Omental fat pad (tissue), 4 donors: ENCODE measurements at places on chromosomes 7 and 10. TPM values are rescaled to one million over a fixed set of nuclear protein-coding genes. Genes with fewer than 3 reads are reported as not detected.

DNA sequence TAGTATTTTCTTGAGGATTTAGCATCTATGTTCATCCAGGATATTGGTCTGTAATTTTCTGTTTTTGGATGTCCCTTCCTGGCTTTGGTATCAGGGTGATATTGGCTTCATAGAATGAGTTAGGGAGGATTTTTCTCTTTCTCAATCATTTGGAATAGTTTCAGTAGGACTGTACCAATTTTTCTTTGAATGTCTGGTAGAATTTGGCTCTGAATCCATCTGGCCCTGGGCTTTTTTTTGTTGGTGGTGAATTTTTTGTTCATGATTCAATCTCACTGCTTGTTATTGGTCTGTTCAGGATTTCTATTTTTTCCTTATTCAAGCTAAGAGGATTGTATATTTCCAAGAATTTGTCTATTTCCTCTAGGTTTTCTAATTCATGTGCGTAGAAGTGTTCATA, 192.7 kb downstream of the KIF20B start:
- DNase-seq: no peak

GRCh38 chr10:125199270-125199669, 38.9 kb upstream of the CTBP2 start:
- no peak for DNase-seq

DNA sequence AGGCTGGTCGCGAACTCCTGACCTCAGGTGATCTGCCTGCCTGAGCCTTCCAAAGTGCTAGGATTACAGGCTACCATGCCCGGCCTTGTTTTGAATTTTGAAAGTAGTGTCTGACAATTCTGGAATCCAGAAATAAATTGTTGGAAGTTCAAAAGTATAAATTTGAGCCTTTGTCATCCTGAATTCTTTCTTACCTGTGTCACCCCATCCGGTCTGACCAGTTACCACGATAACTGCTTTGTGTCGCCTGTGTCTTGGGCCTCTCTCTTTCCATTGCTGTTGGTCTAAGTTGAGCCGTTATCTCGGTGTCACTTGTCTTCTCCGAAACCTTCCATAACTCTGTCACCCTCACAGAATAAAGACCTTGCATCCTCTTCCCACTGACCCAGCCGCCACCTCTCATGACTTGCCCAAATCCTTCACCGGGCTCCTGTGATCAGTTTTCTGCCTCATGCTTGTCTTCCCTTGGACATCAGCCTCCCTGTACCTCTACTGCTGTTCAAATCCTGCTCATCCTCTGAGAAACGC, 18.6 kb downstream of the CUL1 start:
- no peak for DNase-seq

DNA sequence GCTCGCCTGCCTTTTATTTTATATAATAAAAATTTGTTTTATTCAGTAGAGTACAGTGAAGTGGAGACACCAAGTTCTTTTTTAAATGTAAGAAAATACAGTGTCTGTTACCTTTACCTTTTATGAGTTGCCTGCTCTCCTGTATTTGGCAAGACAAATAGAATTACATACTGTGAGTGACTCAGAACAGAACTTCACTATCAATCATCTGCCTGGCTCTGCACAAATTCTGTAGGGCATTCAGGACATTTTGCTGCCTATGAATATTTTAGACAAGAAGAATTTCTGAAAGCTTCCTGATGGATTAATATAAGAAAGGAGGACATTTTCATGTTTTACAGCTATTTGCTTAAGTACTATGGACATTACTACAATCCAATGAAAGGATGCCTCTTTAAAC, 135.4 kb upstream of the PHF14 start:
- no peak for DNase-seq

- DNase-seq: no peak
These were observed 16.7 kb upstream of the CADPS2 start for GRCh38 chr7:122902751-122903495.

DNA sequence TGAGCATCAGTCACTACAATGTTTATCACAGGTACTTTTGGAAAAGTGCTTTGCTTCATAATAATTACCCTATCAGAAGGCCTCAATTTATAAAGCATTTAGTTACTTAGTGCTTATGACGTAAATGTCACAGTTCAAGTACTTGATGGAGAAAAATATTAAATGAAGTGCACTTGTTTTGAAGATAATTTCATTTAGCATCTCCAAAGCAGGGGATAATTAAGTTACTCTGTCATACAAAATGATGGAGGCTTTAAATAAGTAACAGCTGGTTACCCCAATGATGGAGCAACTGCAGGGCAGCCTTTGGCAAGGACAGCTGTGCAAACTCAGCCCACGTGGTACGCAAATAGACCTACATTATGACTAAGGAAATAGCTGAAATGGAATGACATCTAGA, 768.8 kb downstream of the GRM8 start:
- DNase-seq: no peak

- DNase-seq: no peak
These were observed 47.2 kb downstream of the SORBS1 start for GRCh38 chr10:95513941-95514392.

DNA sequence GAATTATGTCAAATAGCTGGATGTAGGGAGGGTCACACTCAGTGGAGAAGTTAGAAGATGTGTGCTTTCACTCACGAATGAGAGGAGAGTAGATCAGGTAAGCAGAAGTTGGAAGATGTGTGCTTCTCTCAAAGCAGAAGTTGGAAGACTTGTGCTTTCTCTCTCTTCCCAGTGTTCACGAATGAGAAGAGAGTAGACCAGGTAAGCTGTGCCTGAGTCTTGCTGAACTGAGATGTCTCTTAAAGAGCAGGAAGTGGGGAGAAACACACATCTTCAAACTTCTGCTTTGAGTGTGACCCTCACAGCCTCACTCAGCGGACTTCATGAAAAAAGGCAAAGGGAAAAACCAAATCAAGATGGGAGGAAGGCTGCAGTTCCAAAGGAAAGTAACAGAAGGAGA, 7.0 kb upstream of the TMEM243 start:
- no peak for DNase-seq

DNA sequence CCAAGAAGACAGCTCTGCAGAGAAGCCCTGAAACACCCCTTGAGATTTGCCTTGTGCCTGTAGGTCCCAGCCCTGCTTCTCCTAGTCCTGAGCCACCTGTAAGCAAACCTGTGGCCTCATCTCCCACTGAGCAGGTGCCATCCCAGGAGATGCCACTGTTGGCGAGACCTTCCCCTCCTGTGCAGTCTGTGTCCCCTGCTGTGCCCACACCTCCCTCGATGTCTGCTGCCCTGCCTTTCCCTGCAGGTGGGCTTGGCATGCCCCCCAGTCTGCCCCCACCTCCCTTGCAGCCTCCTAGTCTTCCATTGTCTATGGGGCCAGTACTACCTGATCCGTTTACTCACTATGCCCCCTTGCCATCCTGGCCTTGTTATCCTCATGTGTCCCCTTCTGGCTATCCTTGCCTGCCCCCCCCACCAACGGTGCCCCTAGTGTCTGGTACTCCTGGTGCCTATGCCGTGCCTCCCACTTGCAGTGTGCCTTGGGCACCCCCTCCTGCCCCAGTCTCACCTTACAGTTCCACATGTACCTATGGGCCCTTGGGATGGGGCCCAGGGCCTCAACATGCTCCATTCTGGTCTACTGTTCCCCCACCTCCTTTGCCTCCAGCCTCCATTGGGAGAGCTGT, 8.2 kb downstream of the PPRC1 start:
- DNase-seq: no peak

- no peak for DNase-seq
These were observed 67.9 kb downstream of the OAT start for GRCh38 chr10:124350806-124351205.

- no peak for DNase-seq
These were observed 371.9 kb downstream of the PHF14 start for GRCh38 chr7:11345621-11346020.

- no peak for DNase-seq
These were observed 70.0 kb upstream of the CC2D2B start for GRCh38 chr10:95837783-95838182.

DNA sequence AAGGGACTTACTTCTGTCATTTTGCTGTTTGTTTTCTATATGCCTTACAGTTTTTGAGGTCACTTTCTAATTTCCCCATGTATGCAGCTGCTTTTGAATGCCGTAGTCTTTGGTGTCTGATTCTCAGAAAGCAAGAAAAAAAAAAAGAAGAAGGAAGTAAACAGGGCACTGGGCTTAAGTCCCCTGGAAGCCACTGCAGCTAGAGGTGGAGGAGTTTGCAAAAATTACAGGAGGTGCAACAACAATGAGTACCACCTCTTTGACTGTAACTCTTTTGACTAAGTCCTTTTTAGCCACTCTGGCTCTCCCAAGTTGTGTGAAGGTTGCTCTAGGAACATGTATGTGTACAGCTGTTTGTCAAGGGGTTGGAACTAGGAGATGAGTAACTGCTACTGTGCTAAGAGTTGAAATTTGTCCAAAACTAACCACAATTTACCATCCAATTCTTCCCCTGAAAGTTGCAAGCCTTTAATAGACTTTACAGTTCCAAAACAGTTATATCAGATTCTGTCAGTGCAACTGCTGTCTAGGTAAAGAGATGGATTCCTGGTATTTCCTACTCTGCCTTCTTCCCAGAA, 588.0 kb upstream of the LRRN3 start:
- no peak for DNase-seq

DNA sequence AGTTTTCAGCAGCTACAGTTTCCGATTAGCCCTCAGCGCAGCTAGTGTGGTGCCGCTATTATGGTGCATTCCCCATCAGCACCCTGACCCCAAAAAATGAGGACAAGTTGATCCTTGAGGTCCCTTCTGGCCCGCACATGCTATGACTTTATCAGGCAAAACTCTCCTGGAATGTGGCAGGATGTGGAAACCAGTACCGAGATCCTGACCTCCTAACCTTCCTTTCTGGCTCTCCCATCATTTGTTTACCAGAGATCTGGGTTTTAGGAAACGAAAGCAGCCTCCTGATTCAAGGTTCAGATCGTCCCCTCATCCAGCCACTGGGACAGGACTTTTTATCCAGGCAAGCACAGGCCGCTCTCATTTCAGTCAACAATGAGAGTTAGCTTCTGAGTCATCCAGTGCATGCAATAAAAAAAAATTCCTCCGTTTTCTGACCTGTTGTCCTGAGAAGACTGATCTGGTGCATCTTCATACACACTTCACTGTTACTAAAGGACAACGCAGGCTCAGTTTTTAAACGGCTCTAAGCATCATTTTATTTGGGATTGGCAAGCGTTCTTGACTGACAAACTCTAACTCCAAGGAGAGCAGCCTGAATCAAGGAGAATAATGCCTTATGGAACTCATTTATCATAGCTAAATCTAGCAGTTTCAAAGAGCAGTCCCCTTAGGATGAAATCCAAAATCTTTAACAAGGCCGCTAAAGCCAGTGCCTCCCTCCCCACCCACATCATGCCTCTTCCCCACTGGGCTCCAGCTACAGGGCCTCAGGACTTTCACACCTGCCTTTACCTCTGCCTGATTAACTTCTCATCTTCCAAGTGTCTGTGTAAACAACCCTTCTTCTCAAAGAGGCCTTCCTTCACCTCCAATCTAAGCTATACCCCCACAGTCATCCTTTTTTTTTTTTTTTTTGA, 17.1 kb downstream of the PDLIM1 start:
- no peak for DNase-seq

DNA sequence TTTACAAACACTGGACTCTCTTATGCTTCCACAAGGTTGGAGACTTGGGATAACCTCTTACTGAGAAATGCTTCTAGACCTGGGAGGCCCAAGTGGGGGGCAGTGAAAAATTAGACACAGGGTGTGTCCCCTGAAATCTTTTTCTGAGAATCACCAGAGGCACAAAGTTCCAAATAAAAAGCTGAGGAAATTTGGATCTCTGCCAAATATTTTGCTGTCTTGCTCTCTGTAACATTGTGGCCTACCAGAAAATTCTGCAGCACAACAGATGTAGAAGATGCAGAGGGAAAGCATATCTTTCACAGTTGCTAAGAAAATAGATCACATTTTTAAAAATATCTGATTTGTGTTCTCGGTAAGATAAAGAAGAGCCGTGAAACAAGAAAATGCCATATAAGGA, 849.4 kb downstream of the CCSER2 start:
- DNase-seq: no peak

GRCh38 chr7:2824678-2825461, 19.2 kb downstream of the GNA12 start:
- DNase-seq: no peak

- DNase-seq: no peak
These were observed 4.0 kb downstream of the PDGFA start for GRCh38 chr7:515628-516027.

- no peak for DNase-seq
These were observed 171.0 kb downstream of the SND1 start for GRCh38 chr7:127822822-127823508.

- DNase-seq: no peak
These were observed 8.5 kb downstream of the ZNF138 start for GRCh38 chr7:64802699-64803098.

- DNase-seq: no peak
These were observed 27.0 kb downstream of the DCLRE1C start for GRCh38 chr10:14926722-14927416.

- DNase-seq: no peak
These were observed 214.2 kb downstream of the WDR11 start for GRCh38 chr10:121065330-121065729.

DNA sequence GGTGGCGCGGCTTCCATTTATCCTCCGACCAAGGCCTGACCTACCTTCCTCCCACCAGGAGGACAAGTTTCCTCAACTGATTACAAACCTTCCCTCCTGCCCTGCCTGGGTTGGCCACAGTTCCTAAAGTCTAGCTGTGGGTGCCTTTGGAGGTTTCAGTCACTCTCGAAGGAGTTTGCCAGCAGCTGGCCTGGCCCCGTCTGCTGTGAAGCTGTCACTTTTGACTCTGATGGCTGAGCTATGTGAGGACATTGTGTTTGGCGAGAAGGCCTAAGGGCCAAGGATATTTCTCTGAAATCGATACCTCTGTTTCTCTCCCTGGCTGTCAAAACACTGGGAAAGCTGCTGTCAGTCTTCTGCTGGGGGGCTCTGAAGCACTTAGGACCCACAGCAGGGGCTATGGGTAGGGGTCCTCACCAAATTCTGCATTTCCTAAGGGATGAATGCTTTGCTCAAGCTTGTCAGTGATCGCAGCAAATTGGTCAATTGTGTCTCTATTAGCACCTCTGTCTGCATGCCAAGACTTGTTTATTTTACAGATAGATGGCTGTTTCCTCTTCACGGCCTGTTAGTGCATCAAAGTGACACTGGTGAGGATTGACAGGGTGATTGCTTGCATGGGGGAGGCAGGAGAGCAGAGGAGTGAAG, 31.9 kb upstream of the SAMD8 start:
- no peak for DNase-seq

GRCh38 chr7:140229591-140230515, 53.1 kb upstream of the KDM7A start:
- DNase-seq: no peak

The LRIT1 gene
- not detected for total RNA-seq

The ANK3 gene
- 10.5 TPM for total RNA-seq

The NEURL1 gene
- total RNA-seq: not detected

The CRTAC1 gene
- 0.93 TPM for total RNA-seq

The RBM48 gene
- total RNA-seq: 8.0 TPM

The PLAC9 gene
- total RNA-seq: 116 TPM

The ARHGEF35 gene
- 3.8 TPM for total RNA-seq

The PLOD3 gene
- total RNA-seq: 68.5 TPM

The UBN2 gene
- 8.4 TPM for total RNA-seq

The PARD3 gene
- 46.7 TPM for total RNA-seq

The SMKR1 gene
- total RNA-seq: not detected

The PDK4 gene
- 511 TPM for total RNA-seq

The ZPBP gene
- total RNA-seq: not detected
